ENCODE measurements at places on chromosomes 11 and 22.

DNA sequence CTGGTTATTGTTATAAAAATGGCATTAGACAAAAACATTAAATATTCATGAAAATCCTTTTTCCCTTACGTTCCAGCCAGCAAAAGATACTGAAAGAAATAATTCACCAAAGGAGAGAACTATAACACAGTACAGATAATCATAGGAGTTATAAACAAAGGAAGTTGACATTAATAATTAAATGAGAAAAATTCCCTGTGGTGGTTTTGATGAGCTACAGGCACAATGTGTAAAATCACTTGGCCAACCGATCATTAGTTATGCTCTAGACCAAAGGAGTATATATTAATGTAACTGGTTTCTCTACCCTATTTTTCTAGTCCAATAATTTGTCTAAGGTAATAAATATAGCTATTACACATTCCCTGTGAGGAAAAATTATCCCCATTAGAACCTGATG, 534.7 kb downstream of the CNTN5 start:
- DNase-seq, result no peak

DNA sequence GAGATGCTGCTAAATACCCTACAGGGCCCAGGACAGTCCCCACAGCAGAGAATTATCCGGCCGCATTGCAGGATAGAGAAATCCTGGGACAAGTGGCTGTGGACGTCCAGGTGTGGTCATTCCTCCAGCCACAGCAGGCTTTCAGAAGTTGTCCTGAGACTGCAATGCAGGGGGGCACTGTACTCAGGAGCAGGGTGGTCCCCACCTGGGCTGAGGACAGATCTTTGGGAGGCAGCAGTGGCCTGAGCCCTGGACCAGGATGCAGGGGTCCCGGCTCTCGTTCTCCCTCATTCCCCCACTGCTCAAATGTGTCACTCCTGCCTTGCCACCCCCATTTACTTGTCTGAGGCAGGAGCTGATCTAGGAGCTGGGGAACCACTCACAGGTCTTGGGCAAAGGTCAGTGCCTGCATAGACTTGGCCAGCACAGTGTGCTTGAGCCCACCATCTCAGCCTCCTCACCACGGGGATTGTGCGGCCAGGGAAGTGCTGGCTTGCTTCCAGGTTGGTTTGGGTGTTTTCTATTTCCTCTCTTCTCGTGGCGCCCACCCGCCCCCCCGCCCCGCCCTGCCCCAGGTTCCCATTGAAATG, 15.3 kb downstream of the LINC01488 start:
- no peak for DNase-seq

DNA sequence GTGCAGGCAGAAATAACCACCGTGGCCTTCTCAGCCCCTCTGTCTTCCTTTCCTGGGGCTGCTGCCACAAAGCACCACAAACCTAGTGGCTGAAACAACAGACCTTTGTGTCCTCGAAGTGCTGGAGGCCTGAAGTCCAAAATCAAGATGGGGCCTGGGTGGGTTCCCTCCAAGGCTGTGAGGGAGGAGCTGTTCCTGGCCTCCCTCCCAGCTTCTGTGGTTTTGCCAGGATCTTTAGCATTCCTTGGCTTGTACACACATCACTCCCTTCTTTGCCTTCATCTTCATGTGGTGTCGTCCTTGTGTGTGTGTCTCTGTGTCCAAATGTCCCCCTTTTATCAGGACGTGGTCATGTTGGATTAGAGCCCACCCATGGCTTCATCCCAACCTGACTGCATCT, 29.0 kb upstream of the PARVG start:
- DNase-seq, result no peak

GRCh38 chr11:91011503-91011902, 788.7 kb upstream of the CHORDC1 start:
- no peak for DNase-seq

DNA sequence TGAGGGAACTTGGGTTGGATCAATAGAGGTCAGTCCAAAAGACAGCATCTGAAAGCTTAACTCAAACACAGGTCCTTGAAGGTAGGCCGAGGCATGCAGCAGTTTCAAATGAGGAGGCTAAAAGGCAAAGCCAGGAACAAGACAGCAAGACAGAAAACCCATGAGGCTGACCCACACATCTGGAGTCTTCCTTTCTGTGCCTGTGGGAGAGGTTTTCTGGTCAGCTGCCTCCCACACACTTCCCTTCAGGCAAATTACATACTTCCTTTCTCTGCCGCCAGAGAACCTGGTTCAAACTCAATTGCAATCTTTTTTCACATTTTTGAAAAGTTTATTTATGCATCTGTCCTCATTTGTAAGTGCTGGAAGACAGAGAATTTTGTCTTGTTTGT, 29.8 kb upstream of the CRTAM start:
- DNase-seq, result no peak

DNA sequence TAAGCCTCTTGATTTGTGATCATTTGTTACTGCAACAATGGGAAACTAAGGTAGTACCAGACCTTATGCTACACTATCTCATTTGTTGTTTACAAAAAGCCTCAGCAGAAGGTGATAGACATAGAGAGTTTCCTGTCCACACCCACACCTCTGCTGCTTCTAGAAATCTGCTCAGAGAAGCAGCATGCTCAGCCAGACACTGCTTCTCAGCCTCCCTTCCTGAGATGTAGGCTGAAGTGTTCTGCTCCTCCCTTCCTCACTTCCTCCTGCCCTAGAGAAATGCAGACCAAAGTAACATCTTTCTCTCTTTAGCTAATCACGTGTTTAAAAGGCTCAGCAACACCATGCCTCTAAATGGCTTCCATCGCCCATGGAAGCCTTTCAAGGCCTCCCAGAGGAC, 88.4 kb downstream of the SLC1A2 start:
- DNase-seq, result no peak

- DNase-seq, result no peak
Observed at GRCh38 chr22:27993774-27994350, 74.8 kb upstream of the PITPNB start.
